ENCODE measurements at places on chromosomes 16 and 17.

DNA sequence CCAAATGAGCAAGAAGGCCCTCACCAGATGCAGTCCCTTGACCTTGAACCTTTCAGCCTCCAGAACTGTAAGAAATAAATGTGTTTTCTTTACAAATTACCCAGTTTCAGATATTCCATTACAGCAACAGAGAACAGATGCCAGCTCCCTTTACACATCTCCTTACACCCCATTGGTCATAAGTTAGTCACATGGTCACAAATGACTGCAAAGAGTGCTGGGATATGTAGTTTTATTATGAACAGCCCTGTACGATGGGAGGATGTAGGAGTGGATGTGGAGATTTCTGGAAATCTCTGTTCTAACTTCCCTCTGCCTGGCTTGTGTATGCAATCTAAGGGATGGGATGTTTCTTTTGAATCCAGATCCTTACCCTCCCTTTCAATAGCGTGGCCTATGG, 13.3 kb upstream of the RPL38 start:
- DNase-seq = no peak

GRCh38 chr17:49403514-49404289, 11.0 kb downstream of the PHB1 start:
- no peak for DNase-seq

DNA sequence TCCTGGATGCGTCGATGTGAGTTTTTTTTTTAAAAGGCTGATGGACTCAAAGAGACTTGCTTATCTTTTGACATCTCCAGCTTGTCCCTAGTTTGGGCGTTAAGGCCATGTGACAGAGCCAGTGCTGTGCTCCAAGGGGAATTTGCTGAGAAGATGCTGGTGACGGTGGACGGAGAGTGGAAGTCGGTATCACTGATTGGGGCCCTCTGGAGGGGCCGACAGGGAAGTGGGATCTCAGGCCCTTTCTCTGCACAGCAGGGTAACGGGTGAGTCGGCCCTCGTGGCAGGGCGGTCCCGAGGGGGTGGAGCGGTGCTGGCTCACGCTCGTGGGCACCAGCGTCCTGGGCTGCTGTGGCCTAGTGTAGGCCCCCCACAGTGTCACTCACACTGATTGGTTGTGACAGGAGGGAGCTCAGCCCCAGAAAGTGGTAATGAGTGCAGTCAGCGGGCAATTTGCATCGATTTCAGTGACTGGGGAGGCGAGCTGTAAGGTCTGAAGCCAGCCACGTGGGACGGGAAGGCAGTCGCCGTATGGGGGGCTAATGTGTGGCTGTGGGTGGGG, 91.3 kb downstream of the TBC1D16 start:
- DNase-seq = no peak

- no peak for DNase-seq
Observed at GRCh38 chr17:49745175-49746139, 18.5 kb downstream of the FAM117A start.

DNA sequence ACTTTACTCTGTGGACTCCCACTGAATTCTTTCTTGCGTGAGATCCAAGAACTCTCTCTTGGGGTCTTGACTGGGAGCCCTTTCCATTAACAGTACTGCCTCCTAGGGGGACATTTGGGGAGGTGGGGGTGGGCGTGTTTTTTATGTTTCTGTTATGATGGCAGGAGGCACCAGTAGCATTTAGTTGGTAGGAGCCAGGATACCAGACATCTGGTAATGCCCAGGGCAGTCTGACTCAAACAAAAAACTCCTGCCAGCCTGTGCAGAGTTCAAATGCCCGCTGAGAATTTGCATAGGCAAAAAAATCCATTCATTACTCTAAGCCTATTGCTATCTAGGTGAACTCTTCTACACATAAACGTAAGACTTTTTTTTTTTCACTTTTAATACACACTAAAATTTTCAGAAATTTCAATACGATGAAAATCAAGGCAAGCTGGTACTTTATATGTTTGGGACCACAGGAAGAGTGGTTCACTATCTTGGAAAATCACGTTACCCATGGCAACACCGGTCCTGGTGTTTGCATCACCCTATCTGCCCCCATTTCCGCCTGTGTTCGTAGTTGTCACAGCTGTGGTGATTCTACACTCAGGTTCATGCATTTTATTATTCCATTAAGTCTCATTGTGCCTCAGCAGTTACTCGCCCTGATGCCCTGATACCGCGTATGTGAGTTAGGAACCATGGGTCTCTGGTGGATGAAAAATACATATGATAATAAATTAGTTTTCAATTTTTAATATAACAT, 121.1 kb upstream of the XYLT1 start:
- peak; percentile 9 for DNase-seq

GRCh38 chr17:39123627-39124026, 27.8 kb downstream of the PLXDC1 start:
- DNase-seq = no peak

- no peak for DNase-seq
Observed at GRCh38 chr17:8002721-8003593, 542 bp downstream of the GUCY2D start.

- DNase-seq = no peak
Observed at GRCh38 chr17:81456798-81457197, 55.8 kb downstream of the ACTG1 start.

DNA sequence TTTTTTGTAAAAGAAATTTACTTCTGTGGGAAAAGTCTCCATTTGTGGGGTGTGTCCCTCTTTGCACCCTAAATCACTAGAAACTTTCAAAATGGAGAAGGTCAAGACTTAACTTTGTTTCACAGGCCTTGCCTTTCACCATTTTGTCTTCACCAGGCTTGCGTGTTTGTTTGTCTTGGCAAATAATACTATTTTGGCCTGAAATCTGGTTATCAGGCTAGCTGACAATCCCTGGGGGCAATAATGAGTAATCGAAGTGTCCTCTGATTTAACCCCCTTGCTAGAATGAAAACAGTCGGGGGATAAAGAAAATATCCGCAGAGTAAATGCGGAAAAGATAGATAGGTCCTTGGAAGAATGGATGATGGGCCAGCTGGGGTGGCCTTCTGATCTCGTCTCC, 34.5 kb downstream of the SLC39A11 start:
- no peak for DNase-seq

GRCh38 chr17:7864995-7865650, 7.3 kb downstream of the CYB5D1 start:
- no peak for DNase-seq

GRCh38 chr17:35795007-35795870, at the start of gene MMP28:
TSS of gene MMP28 (minus strand) at chr17:35795641. CDS start at chr17:35795377, 264 bp downstream.
- no peak for DNase-seq

GRCh38 chr17:70171159-70171558, 1.8 kb downstream of the KCNJ2 start:
- no peak for DNase-seq

GRCh38 chr16:30184891-30185682, 1.7 kb downstream of the CORO1A start:
- DNase-seq = no peak

DNA sequence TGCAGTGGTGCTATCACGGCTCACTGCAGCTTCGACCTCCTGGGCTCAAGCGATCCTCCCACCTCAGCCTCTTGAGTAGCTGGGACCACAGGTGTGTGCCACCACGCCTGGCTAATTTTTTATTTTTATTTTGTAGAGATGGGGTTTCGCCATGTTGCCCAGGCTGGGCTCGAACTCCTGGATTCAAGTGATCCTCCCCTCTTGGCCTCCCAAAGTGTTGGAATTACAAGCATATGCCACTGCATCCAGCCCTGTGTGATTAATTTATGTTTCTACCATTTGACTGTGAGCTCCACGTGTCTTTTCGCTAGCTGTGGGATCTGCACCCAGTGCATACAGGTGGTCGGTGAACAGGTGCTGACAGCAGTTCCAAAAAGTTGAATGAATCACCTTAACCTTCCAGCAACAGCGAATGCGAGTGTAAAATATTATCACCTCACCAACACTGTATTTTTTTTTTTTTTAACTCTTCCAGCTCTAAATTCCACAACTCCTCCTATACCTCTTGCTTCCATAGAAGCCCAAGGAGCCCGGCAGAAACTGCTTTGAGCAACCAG, 484 bp upstream of the NUDT7 start:
- DNase-seq = no peak

- DNase-seq = no peak
Observed at GRCh38 chr16:71784093-71784492, 24.5 kb downstream of the AP1G1 start.

- DNase-seq = no peak
Observed at GRCh38 chr17:80964859-80965580, 26.6 kb upstream of the CHMP6 start.

GRCh38 chr16:11188801-11189740, 66.9 kb downstream of the SOCS1 start:
- no peak for DNase-seq

DNA sequence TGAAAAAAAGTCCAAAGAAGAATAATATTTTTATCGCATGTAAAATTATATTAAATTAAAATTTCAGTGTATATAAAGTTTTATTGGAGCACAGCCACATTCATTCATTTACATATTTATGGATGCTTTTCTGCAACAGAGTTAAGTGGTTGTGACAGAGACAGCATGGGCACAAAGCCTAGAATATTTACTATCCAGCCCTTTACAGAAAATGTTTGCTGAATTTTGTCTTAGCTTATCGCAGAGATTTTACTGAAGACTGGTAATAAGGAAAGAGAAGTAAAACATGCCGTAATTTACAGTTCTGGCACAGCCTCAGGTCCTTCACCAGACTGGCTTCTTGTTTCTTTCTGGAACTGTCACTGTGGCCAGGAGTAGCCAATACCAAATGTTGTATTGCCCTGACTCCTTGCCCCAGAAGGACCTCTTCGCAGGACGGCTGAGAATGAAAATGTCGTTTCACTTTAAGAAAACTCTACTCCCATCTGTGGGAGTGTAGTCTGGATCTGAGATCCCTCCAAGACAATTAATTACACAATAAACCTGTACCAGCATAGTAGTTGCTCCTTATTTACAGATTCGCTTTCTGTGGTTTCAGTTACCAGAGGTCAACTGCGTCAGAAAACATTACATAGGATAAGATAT, 94.9 kb upstream of the GOT2 start:
- DNase-seq = no peak

DNA sequence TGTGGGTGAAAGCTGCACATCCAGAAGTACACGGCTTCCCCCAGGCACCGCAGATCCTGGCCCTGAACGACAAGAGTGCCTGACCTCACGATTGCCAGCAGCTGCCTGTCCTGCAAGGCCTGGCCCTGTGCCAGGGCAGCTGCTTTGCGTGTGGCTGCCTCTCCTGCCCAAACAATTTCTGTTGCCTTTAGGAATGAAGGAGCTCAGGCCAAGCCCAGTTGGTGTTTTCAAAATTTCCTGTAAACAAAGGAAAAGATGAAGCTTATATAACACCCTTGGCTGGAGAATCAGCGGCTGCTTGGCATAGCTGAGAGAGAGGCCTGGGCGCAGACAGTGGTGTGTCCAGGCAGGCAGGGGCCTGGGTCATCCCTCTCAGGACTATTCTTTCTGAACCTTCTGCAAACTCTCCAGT, 11.7 kb upstream of the SLC47A2 start:
- DNase-seq = no peak

- no peak for DNase-seq
Observed at GRCh38 chr17:35069311-35069710, 5.8 kb upstream of the RFFL start.

GRCh38 chr16:31329671-31330552, 25.1 kb upstream of the ITGAX start:
- no peak for DNase-seq

- no peak for DNase-seq
Observed at GRCh38 chr17:32264823-32265191, 825 bp upstream of the RHBDL3 start.

- no peak for DNase-seq
Observed at GRCh38 chr17:68693896-68694295, 92.7 kb upstream of the FAM20A start.

- DNase-seq = no peak
Observed at GRCh38 chr16:47008174-47008573, 34.7 kb upstream of the DNAJA2 start.

Measured in effector CD4-positive, alpha-beta T cell (primary cell).